Fibroblast of villous mesenchyme (primary cell): ENCODE measurements at places on chromosomes 12 and 14. TPM values are rescaled to one million over a fixed set of nuclear protein-coding genes. Genes with fewer than 3 reads are reported as not detected.
A peak's percentile ranks its signal among the peaks of the same experiment; 100 is the strongest.

The SIX4 gene
- total RNA-seq: 8.7 and 14.7 TPM in 2 replicates

GRCh38 chr14:45204241-45204640 is 48.8 kb downstream of the MIS18BP1 start:
- DNase-seq: no peak

The PRB3 gene
- total RNA-seq: not detected in 2 replicates

DNA sequence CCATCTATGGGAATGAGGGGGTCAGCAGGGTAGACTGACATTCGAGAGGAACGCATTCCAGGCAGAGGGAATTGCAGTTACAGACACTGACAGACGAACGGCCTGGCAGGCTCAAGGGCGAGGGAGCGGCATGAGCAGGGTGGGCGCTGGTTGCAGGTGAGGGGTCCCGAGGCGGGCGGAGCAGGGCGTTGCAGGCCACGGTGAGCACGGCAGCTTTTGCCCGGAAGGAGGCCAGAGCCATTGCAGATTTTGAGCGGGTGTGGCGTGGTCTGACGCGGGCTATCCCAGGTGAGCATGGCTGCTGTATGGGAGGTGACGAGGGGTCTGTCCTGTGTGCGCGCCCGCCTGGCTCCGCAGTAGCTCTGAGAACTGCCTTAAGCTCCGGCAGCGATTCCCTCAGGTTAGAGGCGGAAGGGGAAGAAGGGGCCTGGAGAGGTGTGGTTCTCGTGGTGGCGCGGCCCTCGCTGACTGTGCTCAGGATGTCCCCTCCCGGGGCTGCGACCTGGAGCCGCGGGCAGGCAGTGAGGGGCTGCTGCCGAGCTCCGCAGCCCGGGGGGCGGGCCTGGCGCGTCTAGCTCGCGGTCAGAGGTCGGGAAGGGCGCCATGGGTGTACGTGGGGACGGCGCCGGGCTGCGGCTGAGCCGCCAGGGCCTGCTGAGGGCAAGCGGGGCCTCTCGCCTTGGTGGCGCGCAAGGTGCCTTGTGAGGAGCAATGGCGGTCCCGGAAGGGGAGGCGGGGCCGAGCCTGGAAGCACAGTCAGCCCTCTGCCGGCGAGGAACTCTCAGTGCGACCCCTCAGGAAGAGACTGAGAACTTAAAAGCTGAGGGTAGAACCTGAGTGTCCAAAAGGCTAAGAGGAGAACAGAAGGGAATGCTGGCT is 177.1 kb downstream of the CACNA1C start:
- DNase-seq: no peak

- DNase-seq: no peak
Observed at GRCh38 chr12:2092890-2093289, 40.1 kb downstream of the CACNA1C start.

The RAD51AP1 gene
- 9.3 and 18.1 TPM in 2 replicates for total RNA-seq

- no peak for DNase-seq
Observed at GRCh38 chr14:23430723-23431085, 4.8 kb downstream of the MYH7 start.

The ACVRL1 gene
- 10.8 and 18.0 TPM in 2 replicates for total RNA-seq

GRCh38 chr12:76290963-76291859 is 57.0 kb downstream of the BBS10 start:
- DNase-seq: no peak

DNA sequence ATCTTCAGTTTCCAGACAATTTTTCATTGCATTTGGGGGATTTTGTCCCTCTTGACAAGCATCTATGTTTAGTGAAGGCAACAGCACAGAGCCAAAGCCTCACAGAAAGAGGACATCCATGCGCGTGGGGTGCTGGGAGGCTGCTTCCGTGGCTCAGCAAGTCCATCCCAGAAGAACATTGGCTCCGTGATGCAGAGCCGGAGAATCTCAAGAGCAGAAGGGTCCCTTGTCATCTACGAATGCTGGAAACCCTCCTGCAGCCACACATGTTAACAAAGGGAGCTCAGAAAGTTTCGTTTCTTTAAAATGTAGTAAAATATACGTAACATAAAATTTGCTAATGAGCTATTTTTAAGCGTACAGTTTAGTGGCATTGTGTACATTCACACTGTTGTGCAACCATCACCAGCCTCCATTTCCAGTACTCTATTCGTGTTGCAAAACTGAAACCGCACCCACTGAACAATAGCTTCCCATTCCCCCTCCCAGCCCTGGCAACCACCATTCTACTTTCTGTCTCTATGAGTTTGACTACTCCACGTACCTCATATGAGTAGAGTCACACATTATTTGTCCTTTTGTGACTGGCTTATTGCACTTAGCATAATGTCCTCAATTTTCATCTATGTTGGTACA is 185.9 kb downstream of the TTC7B start:
- peak; percentile 51 for DNase-seq
